ENCODE measurements at places on chromosomes 13 and 19.

DNA sequence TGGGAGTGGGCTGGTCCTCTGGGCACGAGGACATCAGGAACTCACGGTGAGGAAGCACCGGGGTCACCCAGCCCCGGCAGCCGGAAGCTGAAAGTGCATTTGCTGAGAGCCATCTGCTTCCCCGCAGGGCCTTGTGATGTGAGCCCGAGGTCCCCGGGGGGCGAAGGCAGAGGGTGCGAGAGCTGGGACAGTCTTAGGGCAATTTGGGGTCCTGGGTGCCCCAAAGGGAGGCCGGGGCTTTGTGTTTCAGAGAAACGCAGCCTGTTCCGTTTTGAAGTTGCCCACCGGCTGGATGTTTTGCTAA lies 4.8 kb downstream of the F2RL3 start:
- peak; percentile 62 for DNase-seq

- no peak for DNase-seq
These were observed 301.1 kb downstream of the FGF9 start for GRCh38 chr13:21971662-21972621.

- DNase-seq, result no peak
These were observed 112.1 kb downstream of the ZIC5 start for GRCh38 chr13:99859178-99860177.

- DNase-seq, result no peak
These were observed 5.7 kb upstream of the ZNF813 start for GRCh38 chr19:53461866-53462265.

DNA sequence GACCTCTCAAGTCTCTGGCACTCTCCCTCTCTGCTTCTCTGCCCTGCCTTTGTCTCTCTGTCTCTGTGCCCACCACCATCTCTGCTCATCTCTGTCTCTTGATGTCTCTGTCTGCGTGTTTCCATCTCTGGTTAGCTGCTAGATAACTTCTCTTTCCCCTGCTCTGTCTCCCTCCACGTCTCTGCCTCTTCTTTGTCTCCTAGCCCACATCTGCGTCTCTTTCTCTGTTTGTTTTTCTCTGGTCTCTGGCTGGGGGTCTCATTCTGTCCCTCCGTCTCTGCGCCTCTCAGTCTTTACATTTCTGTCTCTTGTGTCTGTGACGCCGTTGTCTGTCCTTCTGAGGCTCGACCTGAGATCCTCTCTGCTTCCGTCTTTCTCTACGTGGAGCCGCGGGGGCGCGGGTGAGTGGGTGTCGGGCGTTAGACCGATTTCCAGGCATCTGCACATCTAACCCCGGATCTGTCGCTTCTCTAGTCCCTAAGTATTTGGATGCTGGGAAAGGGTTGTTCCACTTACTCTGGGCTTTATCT lies 386 bp downstream of the GIPR start:
- no peak for DNase-seq

DNA sequence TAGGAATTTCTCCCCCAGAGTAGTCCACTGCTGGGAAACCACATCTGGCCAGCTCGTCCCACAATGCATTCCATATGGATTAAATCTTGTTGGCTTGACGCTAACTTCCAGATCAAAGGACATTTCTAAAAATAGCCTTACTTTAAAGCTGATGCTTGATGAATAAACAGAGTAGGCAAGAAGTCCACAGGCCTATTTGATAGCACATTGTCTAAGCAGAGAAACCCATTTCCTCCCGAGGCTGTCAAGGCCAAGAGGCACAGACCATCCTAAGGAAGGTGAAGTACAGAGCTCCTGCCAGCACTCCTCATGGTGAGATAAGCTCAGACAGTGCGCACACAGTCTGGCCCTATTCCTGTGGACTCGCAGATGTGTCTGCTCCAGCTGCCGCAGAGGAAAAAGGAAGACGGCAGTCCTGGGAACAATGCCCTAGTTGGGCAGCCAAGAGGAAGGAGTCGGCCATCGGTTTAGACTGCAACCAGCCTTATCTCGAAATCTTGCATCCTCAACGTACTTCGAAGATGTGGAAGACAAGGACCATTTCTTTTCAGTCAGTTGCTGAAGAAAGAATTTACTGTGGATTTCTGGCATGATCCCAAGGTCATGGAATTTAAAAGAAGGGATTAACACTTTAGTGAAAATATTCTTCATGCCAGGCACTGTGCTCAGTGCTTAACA lies 156.8 kb downstream of the RGCC start:
- DNase-seq, result no peak

DNA sequence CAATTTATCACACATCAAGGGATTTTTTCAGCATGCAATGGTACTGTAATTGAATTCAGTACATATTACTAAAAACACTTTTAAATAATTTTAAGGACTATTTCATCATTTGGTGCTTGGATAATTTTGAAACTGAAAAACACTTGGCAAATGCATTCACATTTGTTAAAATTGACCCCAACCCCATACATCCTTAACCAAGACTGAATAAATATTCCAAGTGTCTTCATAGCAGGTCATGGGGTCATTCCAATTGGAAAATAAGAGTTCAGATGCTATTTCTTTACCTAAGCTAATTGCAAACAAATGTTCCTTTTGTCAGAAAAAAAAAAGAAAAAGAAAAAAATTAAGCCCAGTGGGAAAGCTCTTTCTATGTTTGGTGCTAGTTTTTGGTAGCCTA lies 516.4 kb upstream of the SPRY2 start:
- DNase-seq, result no peak

DNA sequence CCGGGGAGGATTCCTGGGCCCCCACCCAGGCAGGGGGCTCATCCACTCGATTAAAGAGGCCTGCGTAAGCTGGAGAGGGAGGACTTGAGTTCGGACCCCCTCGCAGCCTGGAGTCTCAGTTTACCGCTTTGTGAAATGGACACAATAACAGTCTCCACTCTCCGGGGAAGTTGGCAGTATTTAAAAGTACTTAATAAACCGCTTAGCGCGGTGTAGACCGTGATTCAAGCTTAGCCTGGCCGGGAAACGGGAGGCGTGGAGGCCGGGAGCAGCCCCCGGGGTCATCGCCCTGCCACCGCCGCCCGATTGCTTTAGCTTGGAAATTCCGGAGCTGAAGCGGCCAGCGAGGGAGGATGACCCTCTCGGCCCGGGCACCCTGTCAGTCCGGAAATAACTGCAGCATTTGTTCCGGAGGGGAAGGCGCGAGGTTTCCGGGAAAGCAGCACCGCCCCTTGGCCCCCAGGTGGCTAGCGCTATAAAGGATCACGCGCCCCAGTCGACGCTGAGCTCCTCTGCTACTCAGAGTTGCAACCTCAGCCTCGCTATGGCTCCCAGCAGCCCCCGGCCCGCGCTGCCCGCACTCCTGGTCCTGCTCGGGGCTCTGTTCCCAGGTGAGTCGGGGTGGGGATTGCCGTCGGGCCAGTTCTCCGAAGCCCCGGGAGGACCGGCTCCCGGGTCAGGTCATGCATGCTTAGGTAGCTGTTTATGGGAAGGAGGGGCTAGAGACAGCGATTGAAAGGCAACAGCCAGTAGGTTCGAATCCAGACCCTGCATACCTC lies at the start of gene ICAM1:
Gene ICAM1 (plus strand): TSS at position 505 of the 779 bp plus-strand sequence. CDS start 40 bp downstream, at position 545.
- DNase-seq, result peak; percentile 83

- peak; percentile 48 for DNase-seq
These were observed 787 bp downstream of the ZNF580 start for GRCh38 chr19:55641426-55642152.

DNA sequence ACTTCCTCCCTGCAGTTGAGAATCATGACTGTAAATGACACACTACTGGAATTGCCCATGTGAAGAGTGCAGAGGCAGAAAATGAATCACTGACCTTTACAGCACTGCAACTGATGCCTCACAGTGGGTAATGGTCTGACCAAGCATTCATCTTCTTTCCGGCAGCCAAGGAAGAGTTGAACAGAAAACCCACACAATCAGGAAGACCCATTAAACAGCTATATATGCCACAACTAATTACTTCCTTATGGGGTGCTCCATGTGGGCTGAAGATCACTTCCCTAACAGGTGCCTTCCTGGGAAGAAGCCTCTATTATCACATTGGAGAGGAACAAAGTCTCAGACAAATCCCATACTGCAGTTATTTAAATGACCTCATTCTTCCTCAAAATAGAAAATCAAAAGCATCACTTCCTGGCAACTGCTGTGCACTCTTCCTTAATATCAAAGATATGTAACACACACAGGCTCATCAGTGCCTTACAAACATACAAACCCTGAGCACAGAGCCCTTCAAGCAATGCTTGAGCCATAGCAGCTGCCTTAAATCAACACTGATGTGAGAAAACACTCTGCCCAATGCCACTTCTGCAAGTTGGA lies 45.8 kb downstream of the RUBCNL start:
- DNase-seq, result no peak

GRCh38 chr19:335486-336066 lies 9.0 kb downstream of the MIER2 start:
- DNase-seq, result no peak

- DNase-seq, result peak; percentile 77
These were observed 56.7 kb downstream of the STARD13 start for GRCh38 chr13:33228648-33229445.

- DNase-seq, result no peak
These were observed 41.9 kb downstream of the CERS4 start for GRCh38 chr19:8251025-8251472.

- peak; percentile 31 for DNase-seq
These were observed 43.1 kb downstream of the RFXAP start for GRCh38 chr13:36862002-36862685.

DNA sequence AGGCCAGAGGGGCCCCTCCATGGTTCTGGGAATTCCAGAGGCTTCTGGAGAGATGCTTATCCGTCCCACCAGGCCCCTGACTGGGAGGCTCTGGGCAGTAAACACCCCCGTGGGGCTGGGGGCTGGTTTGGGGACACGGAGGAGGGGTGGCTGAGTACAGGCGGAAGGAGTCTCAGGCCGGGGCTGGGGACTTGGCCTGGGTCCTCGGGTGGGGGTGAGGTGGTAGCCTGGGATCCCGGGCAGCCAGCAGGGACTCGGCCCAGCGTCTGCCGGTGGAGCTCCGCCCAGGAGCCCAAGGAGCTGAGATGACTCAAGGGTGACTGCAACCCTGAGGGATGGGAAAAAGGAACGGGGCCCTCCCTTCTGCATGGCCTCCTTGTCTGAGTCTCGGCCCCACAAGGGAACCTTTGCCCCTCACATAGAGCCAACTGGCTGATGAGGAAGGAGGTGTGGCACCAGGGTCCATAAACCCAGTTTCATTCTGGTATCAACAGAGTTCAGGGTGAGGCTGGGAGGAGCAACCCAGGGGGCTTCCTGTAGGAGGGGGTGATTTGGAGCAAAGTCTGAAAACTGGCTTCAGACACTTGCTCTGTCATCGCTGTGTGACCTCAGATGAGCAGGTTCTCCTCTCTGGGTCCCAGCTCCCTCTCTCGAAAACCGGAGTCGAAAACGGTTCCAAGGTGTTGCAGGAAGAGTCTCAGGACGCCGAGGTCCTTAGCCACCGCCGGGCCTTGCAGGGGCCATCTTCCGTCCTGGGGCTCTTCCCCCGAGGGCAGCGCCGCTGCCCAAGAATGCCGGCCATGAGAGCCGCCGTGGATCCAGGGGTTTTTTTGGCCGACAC lies 809 bp downstream of the MISP start:
- no peak for DNase-seq

GRCh38 chr19:38266981-38267597 lies 2.7 kb downstream of the SPINT2 start:
- no peak for DNase-seq

DNA sequence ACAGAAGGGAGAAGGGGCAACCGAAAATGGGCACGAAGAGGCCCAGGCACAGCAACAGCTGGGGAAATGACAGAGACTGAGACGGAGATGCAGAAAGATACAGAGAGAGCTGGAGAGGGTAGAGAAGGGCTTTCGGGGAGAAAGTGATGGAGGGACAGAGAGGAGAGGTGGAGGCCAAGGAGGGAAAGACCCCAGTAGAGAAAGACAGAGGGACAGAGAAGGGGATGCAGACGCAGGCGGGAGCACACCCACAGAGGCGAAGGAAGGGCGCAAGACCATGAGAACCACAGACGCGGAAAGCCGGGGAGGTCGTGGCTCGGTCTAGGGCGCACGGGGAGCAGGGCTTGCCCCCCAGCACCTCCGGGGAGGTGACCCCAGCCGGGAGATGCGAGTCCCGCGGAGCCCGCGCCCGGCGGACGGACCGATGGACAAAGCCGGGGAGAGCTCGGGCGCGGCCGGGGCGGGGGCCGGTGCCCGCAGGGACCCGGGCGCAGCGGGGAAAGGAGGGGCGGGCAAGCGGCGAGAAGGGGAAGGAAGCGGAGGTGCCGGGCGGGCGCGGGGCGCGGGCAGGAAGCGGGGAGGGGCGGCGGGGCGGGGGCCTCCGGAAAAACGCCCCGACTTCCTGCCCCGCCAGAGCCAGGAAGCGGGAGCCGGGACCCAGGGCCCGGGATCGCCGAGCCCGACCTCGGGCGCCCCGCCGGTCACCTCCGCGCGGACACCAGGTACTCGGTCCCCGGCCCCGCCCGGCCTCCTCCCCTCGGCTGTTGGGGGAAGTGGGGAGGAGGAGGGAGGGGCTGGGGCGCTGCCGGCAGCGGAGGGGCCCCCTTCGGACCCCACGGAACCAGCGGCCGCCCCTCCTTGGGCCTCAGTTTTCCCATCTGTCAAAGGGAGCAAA lies at the start of gene ARHGEF1:
Gene ARHGEF1 (plus strand): TSS at position 617 of the 895 bp plus-strand sequence. CDS start 4,899 bp downstream, outside the sequence.
- peak; percentile 72 for DNase-seq

DNA sequence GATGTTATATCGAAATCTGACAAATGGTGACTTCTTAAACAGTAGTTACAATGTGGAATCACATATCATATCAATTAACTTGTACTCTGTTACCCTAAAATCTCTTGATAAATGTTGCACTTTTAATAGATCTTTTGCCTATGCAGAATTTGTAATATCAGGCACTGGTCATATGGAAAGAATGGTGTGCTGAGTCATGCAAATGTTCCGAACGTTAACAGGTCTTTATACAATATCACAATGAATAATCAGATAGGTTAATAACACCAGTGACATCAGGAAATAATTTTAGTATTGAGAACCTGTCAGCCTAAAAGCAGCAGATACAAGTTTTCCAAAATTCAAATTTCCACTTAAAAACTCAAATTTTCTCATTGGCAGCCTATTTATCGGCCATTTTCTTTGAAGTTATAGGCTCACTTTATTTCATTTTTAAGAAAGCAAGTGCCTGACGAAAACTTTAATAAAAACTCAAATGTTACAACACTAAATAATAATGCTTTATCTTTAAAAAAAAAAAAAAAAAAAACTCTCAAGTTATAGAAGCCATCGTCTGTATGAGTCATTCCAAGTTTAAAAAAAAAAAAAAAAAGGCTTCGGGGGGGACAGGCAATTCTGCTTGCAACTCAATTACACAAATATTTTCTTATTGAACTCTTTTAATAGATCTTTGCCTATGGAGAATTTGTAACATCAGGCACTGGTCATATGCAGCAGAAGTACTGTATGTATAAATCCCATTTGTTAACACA lies 180.9 kb downstream of the DIAPH3 start:
- no peak for DNase-seq
